ENCODE measurements at places on chromosomes 16 and 17.

DNA sequence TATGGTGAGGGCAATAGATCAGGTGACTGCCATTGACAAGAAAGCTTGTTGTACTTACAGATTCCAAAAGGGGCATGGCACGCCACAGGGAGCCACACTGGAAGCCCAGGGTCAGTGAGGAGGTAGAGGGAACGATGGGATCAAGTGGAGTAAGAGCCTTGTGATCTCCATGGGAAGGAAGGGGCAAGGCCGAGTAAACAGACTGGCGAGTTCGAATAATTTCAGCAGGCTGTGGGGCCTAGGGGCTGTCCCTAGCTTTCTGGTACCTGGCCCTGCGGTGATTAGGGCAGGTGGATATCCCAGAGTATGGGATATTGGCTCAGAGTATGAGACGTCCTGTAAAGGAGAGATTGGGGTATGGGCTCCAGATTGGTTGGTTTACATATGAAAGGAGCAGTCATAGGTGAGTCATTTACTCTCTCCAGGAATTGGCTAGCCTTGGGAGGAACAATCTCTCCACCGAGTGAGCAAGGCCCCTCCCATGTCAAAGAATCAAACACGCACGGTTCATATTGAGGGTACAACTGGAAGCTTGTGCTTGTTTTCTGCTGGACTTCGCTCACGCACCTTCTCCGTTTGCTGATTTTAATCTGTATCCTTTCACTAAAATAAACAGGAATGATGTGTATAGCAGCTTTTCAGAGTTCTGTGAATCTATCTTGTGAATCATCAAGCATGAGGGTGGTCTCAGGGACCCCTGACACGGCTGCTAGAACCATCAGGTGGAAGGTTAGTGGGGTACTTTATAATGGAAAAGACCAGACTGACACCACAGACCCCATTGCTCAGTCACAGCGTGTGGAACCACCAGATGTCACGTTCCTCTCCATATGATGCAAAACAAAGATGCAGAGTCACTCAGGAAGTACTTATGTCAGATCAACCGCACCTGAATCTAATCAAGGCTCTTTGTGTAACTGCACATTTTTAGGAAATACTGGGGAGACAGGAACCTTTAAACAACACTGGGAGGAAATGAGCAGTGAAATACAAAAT, 27.9 kb downstream of the GABARAPL2 start:
- peak; percentile 23 for DNase-seq

DNA sequence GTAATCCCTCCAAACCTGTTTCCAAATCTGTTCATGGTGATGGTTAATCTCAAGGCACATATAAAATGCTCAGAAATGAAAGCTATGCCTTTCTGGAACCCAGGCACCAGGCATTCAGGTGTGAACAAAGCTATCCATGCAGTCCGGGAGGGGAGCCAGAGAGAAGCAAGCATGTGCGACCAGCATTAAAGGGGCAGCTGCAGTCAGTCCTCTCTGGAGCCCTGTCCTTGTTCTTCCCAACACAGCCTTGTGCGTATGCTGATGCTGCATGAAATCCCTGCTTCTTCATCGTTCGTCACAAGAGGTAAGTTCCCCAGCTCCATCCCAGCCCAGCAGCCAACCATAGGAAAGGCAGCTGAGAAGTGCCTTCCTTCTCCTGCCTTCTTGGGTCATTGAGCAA, 148.7 kb downstream of the GRIN2A start:
- DNase-seq = no peak

DNA sequence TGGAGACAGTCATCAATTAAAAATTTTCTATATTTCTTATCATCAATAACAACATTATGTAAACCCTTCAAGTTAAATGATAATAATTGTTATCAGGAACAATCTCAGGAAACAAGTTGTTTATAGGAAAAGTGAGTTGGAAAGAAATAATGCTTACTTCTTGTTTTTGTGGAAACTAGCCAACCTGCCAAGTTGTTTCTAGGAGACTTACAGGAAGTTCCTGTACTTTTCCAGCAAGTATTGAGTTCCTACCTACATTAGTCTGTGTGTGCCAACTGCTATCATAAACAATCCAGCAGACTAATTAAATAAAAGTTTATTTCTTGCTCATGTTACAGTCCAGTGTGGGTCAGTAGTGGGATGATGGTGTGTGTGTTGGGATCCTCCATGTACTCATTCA, 1.6 kb upstream of the CCL14 start:
- no peak for DNase-seq

- DNase-seq = no peak
These were observed 11.8 kb downstream of the SREBF1 start for GRCh38 chr17:17824783-17825614.

GRCh38 chr16:59204589-59204988, 470.5 kb upstream of the GOT2 start:
- DNase-seq = no peak

- no peak for DNase-seq
These were observed 9.0 kb downstream of the STAT5B start for GRCh38 chr17:42266918-42267766.

DNA sequence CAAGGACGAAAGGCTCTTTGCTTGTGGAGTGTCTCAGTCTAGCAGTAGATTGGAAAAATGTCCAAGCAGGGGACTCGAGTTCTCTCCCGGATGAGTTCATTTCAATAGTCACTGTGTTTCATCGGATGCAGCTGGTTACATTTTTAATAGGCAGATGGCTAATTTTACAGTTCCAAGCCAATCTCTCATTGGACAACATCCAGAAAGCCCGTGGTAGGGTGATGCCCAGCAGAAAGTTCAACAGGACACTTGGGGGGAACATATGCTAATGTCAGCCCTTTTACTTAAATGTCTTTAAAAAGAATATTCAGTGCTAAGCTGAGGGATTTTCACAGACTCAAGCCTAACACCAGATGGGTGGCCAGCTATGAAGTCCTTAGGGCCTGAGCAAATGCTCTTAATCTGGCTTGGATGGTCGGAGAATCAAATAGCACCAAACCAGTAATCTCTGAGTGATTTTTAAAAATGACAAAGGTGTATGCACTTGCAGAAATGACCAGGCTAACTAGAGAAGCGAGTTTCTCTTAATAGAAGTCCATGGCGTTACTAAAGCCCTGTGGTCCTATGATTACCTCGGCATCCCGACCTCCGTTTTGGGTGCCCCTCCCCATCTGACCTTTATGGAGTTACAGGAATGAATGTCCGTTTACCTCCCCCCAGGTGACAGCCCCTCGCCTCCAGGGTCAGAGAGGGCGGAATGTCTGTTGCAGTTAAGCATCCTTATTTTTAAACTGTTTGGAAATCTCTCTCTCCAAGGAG, 289.2 kb upstream of the SALL1 start:
- peak; percentile 39 for DNase-seq

- DNase-seq = no peak
These were observed 18.8 kb downstream of the LRRC36 start for GRCh38 chr16:67345401-67345800.

DNA sequence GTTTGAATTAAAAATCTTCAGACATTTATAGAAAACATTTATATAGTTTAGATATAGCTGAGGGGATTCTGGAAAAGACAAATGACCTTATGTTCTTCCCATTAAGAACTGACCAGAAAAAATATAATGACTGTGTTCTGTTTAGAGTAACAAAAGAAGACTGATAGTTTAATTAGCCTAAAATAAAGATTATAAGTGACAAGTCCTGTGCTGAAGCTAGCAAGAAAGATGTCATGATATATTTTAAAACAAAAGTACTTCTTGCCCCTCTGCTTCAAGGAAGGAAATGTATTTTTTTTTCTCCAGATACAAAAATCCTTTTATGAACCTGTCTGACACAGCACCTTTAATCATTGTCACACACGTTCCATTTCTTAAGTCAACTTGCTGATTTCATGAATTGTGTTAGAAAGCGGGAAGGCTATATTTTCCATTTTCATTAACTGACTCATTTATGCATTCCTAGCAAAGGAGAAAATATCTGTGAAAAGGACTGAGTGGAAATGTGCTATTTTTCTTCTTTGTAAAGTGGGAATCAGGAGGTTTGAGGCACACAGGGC, 690.7 kb upstream of the GOT2 start:
- DNase-seq = no peak

- DNase-seq = no peak
These were observed 2.6 kb upstream of the ABCC3 start for GRCh38 chr17:50631908-50632571.

GRCh38 chr17:76654408-76654807, 10.9 kb upstream of the ST6GALNAC1 start:
- DNase-seq = no peak

DNA sequence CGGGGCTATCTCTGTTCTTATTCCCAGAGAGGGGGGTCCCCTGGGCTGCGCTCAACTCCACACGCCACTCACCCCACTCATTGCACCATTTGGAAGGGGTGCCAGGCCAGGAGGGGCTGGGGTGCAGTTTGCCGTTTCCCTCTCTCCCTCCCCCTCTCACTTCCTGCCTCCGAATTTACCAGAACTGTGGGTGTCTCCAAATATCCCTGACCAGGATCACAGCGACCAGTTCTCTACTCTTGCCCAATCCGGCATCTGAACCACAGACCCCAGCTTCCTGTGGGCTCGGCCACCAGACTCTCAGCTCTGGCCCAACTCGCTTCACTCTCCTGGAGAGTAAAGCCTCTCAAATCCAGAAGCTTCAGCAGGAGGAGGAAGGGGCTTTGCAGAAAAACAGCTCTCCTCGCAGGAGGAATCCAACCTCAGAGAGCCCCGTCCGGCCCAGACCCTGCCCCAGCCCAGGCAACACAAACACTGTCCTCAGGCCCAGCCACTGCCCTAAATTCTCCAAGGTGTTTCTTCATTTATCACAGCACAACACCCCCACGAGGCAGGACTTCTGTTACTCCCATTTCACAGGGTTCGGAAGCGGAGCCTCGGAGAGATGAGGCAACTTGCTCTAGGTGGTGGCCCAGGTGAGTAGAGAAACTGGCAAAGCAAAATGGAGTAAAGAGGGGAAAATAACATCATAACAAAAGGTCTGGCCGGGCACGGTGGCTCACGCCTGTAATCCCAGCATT, 423 bp upstream of the ASGR2 start:
- no peak for DNase-seq

DNA sequence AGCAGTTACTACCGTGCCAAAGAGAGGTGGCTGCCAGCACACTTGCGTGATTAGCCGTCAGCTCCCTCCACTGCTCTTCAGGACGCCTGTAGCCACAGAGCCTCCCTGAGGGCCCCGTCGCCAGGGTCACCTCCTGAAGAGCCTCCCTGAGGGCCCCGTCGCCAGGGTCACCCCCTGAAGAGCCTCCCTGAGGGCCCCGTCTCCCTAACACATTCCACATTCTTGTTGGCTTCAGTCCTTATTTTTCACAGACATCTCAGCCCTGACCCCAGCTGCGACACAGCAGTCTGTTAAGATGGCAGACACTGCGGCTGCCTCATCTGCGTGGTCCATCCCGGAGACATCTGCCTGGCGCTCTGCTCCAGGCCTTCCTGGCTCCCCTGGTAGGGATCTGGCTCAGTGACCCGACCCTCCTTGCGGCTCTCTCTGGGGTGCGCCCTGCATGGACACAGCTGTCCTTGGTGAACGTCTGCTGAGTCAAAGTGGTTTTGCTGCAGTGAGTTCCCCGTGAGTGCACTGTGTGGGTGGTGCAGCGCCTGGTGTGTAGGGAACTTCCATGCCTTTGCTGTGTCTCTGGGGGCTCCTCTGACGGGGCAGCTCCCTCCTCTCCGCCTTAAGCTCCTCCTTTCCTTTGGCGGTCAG, 11.4 kb downstream of the ACSF3 start:
- DNase-seq = no peak

DNA sequence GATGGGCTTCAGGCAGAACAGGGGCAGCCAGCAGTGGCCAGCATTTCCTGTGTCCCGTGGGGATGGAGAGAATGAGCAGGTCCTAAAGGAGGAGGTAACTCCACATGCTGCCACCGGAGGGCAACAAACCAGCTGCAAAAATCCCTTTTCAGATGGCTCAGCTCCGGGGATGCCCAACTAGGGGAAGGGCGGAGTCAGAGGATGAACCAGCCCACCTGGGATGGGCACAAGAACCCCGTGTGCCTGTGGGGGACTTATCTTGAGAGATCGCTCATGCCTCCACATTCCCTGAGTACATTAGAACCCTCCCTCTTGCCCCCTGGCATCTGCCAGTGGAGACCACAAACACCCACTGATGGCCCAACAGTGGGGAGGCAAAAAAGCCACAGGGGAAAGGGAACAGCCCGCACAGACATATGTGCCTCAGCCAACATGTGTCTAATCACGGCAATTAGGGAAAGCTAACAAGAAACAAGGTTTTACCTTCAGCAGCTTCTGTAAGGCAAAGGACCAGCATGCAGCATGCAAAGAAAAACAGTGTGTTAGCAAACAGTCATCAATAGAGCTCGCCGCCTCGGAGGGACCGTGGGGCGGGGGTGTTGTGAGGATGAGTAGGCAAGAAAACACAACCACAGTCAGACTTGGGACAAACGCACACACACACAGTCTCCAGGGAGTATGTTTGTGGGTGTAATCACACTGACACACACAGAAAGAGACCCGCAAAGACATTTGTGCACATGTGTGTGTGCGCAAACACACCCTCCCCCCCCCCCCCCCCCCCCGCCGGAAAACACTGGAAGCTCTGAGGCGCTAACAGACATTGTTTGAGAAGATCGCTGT, 64.0 kb downstream of the MYO18A start:
- DNase-seq = no peak

DNA sequence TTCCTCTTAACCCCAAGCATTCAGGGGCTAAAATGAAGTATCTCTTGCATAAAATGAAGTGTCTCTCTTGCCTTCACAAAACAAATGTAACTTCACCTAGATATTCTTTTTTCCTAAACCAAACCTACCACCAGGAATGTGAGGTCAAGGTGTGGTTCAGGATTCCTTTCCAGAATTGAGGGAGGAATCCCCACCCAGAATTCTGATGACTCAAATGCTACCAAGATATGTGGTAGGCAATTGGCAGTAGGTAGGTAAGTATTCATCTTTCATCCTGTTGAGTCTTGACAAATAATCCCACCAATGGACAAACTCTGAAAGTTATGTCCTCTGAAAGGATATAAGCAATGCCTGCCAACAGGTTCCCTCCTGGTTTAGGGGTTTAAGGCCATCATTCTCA, 26.2 kb downstream of the TRIM16 start:
- no peak for DNase-seq

GRCh38 chr17:51947160-51947735, 211.3 kb downstream of the CA10 start:
- no peak for DNase-seq

DNA sequence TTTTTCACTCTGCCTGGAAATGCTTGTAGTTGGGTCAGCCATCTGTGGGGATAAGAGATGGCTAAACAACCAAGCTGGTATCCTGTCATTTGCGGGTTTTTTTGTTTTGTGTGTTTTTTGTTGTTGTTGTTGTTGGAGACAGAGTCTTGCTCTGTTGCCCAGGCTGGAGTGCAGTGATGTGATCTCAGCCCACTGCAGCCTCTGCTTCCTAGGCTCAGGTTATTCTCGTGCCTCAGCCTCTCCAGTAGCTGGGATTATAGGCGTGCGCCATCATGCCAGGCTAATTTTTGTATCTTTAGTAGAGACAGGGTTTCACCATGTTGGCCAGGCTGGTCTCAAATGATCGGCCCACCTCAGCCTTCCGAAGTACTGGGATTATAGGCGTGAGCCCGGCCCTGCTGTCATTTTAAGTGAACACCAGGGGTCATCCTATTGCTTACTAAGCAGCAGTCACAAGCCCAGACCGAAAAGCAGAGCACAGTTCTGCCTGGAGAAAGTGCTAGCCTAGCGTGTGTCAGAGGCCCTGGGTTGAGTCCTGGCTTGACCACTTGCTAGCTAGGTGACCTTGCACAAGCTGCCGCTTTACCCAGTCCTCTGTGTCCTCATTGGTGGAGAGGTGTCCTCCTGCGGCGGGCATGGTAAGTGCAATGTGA, 4.6 kb downstream of the SMCR8 start:
- peak; percentile 56 for DNase-seq

All from tongue (tissue), 3 donors.